ENCODE measurements at places on chromosomes 6 and 20.
A peak's percentile ranks its signal among the peaks of the same experiment; 100 is the strongest.

DNA sequence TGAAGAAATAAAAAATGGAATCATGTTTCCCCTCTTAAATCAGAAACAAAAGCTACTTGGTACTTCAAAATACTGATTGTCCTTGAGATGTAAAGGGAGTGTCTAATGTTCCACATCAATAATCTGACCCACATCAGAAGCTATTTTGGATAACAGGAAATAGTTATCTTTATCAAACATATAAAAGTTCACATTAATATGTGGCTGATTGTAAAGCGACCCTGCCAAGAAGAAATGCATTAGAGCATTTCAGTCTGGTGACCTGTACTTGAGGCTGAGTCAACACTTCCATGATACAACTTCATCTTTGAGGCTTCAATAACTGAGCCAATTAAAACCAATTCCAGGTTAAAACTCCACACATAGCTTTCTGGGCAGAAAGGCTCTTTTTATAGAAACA, 31.8 kb downstream of the SYNE1 start:
- DNase-seq = peak; percentile 58

GRCh38 chr6:20875369-20875963, 341.2 kb downstream of the CDKAL1 start:
- peak; percentile 45 for DNase-seq

GRCh38 chr6:53770780-53771249, 24.0 kb upstream of the LRRC1 start:
- peak; percentile 23 for DNase-seq

GRCh38 chr6:135496800-135497411, 634 bp downstream of the AHI1 start:
- DNase-seq = no peak

DNA sequence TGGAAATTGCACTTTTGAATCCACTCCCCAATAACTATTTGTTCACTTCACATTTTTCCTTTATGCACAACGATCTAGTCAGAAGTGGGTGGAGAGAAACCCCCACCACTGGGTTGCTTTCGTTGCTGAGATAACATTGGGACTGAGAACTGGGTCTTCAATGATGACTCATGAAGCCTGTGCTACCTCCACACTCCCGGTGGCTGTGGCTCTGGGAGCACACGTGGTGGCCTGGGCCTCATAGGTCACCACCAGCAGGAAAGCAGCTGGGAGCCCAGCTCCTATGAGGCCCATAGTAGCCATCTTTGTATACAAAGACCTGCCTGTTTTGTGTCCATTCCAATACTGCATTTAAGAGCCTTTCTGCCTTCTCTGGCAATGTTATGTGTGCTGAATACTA, 178.0 kb upstream of the SASH1 start:
- DNase-seq = no peak

DNA sequence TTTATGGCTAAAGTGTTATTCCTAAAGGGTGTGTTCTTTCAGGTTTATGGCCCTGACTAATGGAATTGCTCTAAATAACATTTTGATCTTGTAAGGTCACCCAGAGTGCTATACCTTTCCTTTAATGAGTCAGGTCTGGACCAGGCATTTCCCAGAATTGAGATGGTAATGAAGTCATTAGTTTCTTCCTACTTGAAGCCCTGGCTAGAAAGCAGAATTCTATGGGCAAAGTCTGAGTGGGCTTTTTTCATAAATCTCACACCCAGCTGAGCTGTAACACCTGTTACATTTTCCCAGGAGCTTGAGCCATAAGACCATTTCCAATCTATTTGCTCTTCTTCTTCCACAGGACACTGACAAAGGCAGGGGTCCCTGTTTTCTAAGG, 122.0 kb upstream of the ID4 start:
- no peak for DNase-seq

- DNase-seq = no peak
Observed at GRCh38 chr6:158270389-158271127, 41.7 kb upstream of the TULP4 start.

GRCh38 chr6:69164564-69165229, 529.6 kb downstream of the ADGRB3 start:
- no peak for DNase-seq

DNA sequence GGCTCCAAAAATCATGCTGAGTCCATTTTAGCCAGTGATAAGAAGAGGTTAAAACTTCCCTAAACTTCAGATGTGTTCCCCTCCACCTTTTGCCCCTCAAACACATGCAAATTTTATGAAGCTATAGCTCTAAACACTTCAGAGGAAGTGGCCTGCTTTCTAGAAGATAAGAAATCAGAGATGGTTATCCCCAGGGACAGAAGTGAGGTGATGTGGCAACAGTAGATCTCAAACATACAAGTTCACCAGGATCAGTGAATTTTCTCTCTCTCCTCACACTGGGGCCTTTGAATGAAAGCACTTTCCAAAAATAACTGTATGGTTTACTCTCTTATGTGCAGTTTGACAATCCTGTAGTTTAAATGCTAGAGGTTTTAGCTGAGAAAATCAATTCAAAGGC, 332.0 kb downstream of the BTBD9 start:
- no peak for DNase-seq

DNA sequence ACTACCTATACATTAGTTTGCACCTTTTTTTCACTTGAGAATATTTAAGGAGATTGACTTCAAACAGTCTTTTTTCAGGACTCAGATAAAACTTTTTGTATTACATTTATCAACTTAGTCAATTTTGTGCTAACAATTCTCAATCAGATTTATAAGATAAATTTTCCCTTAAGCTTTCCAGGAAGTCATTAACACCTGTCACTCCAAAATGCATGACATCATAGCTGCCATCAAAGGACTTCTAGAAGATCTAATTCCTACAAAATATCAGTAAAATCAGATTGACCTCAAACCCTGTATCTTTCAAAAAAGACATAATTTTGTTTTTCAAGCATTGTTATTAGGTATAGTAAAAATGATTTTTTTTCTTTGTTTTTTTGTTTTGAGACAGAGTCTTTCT, 9.9 kb downstream of the RFPL4B start:
- DNase-seq = no peak

DNA sequence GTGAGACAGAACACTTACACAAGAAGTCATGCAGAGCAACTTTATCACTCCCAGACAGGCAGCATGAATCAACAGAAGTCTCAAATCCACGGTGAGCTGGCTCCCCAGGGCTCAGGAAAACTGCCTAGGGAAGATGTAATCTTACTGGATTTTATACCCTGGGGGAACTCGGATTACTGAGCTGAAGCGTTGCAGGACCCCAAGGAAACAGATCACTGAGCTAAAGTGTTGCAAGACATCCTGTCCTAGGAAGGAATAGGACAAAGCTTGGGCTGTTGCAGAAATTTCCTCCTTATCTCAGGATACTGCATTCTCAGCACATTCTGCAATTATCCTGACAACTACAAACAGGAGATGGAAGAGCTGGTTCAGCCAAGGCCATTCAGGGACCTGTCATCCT, 224.8 kb downstream of the TFAP2A start:
- DNase-seq = no peak

GRCh38 chr6:3754776-3755175, 3.3 kb upstream of the PXDC1 start:
- DNase-seq = no peak

GRCh38 chr6:118641042-118641441, 10.3 kb downstream of the CEP85L start:
- DNase-seq = no peak

GRCh38 chr6:143200167-143200770, 139.6 kb downstream of the AIG1 start:
- no peak for DNase-seq

GRCh38 chr6:155187994-155188706, 75.7 kb upstream of the CLDN20 start:
- peak; percentile 66 for DNase-seq

DNA sequence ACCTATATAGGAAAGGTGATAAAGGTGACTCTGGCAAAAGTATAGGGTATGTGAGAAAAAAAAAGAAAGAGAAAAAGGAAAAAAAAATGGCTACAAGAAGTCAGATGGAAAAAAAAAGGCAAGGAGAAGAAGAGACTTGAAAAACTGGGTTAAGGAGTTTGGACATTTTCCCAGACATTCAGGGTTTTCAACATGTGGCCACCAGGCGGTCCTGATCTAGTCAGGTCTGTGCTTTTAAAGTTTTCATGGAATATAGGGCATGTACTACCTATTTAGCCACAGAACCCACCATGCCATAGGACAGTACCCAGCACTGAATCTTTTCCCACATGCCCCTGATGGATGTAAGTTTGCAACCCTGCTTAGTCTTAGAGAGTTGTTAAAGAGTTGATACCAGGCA, 433.7 kb downstream of the MAFB start:
- no peak for DNase-seq

- no peak for DNase-seq
Observed at GRCh38 chr6:15877231-15877630, 214.4 kb upstream of the DTNBP1 start.

DNA sequence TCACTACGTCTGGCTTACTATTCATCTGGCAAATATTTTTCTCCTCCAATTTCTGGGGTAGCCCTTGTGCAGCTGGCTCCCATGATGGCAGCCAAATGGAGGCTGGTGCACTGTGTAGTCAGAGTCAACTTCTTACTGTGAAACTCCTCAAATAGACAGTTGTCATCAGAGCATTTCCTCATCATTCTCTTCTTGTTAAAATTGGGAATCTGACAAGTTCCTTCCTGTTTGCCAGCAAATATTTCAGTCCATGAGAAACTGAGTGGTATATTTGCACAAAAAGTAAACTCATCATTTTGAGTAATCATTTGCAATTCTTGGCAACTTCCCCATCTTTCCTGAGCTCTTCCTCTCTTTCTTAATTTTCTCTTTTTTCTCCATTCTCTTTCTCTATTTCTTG, 394.9 kb upstream of the RGS17 start:
- no peak for DNase-seq

DNA sequence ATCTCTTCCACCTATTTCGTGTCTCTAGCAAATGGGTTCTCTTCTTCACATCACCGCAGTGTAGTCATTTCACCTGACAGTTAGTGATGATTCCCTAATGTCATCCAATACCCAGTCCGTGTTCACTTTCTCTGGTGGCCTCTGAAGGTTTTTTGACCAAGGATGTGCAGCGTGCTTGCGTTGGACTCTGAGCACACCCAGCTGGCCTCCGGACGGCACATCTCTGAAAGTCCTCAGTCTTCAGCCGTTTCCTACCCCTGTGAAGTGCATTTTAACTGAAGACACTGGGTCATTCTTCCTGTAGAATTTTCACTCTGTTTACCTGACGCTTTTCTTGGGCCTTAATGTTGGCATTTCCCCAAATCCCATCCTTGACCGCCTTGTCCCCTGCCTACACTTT, 98.7 kb downstream of the ERMARD start:
- no peak for DNase-seq

DNA sequence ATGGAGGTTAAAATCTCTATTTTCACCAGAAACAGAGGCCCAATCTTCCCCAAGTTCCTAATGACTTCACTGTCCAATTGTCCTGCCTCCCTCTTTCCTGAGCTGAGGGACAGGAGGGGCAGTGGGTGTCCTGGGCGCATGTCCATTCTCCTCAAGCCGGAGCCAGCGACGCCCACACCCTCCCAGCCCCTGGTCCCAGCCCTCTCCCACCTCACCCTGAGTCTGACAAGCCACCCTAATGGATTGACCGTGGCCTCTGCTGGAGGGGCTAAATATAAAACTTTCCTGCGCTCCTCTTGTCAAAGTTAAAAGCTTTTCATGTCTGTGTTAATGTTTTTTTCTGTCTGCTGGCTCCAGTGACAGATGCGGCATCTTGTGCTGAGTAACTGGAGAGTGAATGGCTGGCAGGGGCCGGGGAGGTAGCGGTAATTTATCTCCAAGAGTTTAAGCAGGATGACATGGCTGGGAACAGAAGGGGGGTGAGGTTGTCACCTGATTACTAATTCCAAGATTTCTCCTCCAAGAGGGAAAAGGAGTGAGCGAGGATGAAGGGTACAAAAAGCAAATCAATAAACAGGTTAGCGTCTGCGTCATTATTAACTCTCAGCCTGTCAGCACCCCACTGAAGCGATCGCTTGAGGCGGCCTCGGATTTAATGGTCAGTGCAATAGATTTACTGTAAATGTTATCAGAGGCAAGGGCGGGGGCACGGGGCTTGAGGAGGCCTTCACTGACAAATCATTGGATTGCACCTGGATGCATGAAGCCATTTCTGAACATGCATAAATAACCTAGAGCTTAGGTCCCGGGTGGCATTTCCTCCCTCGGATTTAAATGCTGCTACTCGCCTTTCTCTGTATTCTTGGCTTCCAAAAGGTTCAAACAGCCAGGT, 118.1 kb upstream of the MAFB start:
- no peak for DNase-seq

DNA sequence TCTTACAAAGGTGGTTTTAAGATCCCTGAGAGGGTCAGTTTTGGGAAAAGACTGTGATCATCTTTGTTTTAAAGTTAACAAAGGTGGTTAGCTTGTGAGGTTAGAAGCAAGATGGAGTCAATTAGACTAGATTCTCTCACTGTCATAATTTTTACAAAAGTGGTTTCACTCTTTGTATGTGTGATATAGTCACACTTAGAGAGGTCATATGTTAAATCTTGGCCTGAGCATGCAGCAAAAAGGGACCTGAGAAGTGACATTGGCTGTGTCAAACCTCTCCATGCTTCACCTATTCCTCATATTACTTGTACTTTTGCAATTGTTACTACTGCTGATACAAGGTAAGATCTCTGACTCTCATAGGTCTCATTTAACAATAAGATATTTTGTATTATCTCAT, 368.0 kb downstream of the TBC1D32 start:
- DNase-seq = no peak

GRCh38 chr6:125227244-125227643, 73.7 kb downstream of the TPD52L1 start:
- no peak for DNase-seq

- DNase-seq = no peak
Observed at GRCh38 chr20:2637246-2637645, 15.2 kb upstream of the NOP56 start.

DNA sequence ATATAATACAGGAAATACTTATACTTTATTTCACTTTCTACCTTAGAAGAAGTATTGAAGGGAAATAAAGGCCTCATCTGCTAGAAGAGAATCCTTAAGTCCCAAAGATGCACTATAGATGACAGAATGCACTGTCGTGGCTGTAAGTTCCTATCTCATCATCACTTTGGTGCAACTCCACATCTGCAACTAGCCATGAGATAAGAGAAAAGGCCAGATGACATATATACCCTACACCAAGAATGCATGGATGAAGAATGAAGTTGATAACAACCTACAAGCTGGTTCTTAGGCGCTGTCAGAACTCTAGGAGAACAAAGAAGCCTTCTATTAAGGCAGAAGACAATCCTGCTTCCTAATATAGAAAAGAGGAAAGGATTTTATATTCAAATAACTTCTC, 11.6 kb upstream of the PLN start:
- DNase-seq = no peak
